ENCODE measurements at places on chromosomes 7 and 10.

DNA sequence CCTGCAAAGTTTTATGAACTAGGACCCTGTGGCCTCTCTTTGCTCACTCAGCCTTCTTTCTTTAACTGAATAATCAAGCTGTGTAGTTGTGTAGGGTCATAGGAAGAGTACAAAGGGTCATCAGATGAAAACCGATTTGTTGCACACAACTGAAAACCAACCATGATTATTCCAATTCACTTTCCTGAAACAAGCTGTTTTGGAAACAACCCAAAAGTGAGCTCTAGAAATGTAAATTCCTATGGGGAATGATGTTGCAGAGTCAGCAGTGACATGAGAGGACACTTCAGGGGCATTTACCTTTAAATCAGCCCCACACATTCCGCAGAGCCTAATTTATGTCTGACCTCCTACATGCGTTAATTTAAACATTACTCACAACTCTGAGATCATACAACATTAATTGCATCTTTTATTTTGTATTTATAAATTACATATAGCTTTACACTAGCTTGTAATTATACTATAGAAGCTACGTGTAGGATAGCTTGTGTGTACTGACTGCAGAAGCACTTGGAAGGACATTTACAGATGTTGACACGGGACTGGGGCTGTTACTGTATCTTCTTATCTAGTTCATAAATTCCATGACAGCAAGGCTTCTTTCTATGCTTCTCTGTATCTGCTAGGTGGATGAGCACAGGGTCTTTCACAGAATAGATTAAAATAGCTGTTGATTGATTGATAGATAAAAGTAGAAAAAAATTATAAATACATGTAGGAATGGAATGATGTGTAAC lies 139.9 kb upstream of the AKR1E2 start:
- DNase-seq, result no peak

DNA sequence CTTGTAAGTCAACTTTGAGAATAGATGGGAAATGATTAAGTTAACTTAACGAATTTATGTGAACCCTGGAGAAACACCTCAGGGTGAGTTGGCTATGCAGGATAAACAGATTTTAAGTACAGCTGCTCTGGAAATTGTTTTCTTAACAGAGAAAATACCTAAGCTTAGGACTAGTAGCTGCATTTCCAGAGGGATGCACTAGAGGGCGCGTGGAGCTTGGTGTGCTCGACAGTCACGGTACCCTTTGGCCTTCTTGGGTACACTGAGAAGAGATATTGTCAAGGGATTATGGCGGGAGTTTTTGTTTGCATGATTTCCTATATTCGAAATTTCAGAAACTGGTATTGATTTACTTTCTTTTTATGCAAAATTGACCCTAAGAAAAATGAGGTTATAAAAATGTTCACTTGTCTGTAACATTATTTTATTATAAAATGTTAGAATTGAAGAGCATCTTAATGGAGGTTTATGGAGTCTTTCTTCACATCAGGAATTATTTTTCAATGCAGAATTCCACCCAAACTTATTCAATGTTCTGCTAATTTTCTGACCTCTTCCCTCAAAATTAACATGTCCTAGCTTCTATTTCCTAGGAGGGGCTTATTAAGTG lies 58.4 kb upstream of the MYO3A start:
- DNase-seq, result peak; percentile 2

DNA sequence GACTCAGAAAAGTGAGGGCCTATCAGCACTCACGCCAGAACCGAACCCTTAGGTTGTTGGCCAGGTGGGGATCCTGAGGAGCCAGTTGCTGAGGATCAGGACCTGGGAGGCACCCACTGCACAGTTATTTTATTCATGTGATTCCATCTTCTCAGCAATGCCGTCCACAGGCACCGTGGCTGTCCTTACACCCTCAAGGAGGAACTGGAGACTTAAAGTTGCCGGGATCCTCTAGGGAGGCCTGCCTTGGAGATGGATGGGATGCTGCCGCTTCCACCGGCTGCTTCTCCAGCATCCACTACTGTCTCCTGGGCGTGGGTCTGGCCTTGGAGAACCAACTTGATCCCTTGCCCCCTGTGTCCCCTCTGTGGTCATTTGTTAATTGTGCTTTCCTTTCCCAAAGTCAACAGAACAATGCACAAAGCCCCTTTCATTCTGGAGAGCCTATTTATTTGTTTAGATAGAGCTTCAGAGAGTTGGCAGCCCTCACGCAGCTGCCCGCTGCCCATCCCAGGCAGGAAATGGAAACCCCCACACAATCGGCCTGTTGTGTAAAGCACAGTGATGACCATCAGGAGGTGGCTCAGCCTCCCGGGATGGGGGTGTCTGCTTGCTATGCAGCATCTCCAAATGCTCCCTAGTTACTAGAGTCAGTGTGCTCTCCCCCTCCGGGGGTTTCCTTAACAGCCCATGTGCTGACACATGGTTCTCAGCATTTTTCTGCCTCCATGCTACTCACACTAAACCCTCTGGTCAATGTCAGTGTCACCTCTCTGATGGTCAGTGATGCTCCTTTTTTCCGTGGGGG lies 52.9 kb upstream of the IGFBP3 start:
- DNase-seq, result no peak

- DNase-seq, result no peak
Measured at GRCh38 chr7:22896917-22897316, 74.3 kb upstream of the TOMM7 start.
